Spleen (tissue), 13 donors: ENCODE measurements at places on chromosomes 5 and 9.

DNA sequence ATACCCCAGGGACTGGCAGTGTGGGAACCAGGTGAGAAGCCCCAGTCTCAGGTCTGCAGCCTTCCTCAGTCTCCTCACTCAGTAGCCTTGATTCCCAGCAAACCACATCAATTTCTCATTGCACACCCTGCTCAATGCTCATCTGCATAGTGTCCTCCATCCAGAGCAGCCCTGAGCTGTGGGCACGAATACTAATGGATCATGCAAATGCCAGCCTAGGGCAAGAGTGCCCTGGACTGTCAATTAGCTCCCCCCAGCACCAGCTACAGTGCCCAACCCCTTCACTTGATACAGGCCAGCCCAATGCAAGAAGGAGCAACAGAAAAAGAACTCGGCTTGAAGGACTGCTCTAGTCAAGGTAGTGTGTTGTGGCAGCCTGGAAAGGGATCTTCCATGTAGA lies 9.8 kb upstream of the KCNIP1 start:
- DNase-seq: no peak

GRCh38 chr9:95736370-95736769 lies 139.1 kb upstream of the ERCC6L2 start:
- DNase-seq: no peak

- DNase-seq: no peak
Observed at GRCh38 chr9:20732118-20732517, 48.1 kb downstream of the FOCAD start.

- DNase-seq: no peak
Observed at GRCh38 chr9:33794560-33794959, 801 bp upstream of the PRSS3 start.

DNA sequence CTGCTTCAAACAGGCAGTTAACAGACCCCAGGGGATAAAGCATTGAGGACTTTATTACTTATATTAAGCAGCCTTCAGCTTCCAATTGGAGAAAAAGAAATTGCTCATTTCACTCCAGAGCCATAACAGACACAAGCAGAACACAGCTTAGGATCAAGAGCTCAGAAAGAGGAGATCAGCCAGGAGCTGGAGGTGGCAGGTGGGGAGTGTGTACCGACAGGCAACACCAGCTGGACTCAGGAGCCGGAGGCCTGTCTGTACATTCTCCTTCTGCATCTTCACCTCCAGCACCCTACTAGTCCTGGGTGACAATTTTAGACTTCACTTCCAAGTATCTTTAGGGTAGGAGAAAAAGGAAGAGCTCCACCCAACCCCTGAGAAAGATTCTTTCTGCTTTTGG lies 35.8 kb downstream of the NRG2 start:
- no peak for DNase-seq

- DNase-seq: no peak
Observed at GRCh38 chr5:130693509-130693908, 471.5 kb downstream of the HINT1 start.

- no peak for DNase-seq
Observed at GRCh38 chr9:85401998-85402397, 339.8 kb downstream of the AGTPBP1 start.

DNA sequence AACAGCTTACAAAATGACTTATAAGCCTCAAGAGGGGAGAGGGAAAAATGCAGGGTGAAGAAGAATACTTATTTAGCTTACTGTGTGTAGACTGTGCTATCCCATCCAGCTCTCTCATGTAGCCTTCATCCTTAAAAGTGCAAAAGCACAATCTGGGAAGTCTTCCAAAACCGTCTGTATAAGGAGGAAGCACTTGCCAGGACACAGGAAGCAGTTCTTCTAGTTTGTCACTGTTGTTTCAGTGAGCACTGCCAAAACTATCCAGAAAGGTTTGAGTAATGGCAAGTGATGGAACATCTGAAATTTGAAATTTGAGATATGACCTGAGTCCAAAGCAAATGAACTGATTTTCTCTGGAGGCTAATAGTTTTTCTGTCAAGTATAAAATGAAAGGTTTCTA lies 140.8 kb upstream of the ISL1 start:
- DNase-seq: no peak

- DNase-seq: no peak
Observed at GRCh38 chr9:70901746-70902145, 219.7 kb downstream of the TRPM3 start.

- DNase-seq: peak; percentile 44
Observed at GRCh38 chr5:179327021-179327735, 18.1 kb downstream of the ADAMTS2 start.

- DNase-seq: no peak
Observed at GRCh38 chr5:91109634-91110033, 273.5 kb downstream of the ARRDC3 start.

DNA sequence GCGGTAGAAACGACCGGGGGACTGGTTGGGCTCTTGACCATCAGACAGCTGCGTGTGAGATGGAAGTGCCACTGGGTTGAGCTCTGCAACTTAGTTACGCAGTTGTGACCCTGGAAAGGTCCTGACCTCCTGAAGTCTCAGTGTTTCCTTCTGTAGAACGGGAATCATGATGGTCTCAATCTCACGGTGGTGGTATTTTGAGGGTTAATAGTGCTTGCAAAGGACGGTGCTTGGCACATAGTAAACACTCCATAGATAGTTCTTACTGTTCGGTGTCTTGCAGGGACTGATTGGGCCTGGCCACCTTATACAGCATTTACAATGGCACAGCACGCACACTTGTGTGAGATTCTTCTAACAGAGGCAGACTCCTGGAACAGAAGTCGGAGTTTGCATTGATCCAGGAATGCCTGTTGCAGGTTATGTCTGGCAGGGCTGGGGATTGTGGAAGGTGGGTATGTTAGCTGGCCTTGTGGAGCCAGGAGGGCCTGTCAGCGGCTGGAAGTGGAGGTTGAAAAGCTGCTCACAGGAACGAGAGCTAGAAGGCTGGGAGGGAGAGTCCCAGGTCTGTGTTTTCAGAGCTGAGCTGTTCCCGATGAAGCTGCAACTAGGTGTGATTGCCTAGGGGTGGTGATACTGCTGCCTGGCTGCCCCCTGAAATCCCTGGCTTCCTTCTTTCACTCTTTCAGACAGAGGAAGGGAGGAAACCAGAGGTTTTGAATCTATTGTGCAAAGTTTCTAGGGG lies 962 bp upstream of the TXN start:
- DNase-seq: peak; percentile 79

DNA sequence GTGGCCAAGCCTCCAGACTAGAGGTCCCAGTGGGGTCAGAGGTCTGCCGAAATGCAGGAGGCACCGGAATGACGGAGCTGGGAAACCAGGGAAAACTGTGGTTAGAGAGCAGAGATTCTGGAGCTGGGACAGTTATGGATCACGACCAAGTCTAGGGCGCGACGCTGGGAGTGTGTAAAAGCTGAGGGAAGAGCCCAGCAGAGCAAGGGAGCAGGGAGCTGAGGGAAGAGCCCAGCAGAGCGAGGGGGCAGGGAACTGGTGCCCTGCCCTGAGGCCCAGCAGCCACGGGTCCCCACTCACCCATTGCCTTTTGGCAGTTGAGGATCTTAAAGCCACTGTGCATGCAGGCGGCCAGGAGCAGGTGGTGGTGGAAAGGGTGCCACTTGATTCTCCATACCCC lies 12.5 kb downstream of the MRPL41 start:
- DNase-seq: no peak

- no peak for DNase-seq
Observed at GRCh38 chr5:174505621-174506020, 218.8 kb upstream of the MSX2 start.

DNA sequence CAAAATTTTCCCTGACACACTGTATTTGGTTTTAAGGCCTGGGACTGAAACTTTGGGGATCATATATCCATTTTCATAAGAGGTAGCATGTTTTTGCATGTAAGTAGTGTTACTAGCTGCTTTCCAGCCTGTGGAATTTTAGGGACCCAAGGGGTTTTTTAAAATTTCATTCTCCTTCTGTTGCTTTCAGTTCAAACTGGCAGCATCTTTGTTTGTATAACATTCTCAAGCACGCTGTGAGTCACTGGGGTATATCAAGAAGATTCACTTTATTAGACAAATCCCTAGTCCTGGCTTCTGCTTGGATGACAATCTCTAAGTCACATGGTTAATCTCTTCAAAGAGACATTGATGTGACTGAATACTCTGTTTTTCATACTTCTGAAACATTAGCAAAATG lies 479.0 kb downstream of the CYLC2 start:
- DNase-seq: no peak

DNA sequence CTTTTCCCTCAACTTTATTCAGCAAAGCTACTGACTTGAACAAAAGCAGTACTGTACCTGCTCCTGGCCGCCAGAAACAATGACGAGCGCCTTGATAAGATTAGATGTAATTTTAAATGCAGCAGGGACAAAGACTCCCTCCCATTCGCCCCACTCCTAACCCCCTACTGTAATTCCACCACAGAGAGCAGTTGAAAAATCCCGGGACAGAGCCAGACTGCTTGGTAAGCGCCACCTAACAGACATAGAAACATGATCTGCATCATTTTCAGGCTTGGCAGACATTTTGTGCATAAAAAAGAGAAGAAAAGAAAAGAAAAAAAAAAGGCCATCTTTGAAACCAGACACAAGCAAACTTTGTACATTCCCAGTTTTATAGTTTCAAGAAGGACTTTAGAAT lies 81.9 kb downstream of the ISL1 start:
- no peak for DNase-seq

- no peak for DNase-seq
Observed at GRCh38 chr5:147393874-147394672, 115.8 kb downstream of the DPYSL3 start.

DNA sequence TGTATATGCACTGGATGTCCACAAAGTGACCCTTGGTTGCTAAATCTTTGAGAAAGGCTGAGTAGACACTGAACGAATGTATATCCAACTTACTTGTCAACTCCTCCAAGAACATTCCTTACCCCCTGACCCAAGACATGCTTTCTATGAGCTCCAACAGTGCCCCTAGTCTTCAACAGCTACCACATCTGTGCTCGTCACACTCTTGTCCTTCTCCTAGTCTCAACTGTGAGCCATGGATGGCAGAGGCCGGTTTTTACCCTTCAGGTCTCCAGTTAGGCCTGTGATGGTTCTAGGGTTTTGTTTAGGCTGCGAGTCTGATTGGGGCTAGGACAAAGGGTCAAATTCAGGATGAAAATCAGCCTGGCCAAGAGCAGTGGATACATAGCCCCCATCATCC lies 19.0 kb upstream of the GPX3 start:
- no peak for DNase-seq

GRCh38 chr9:131605770-131606590 lies 60.7 kb downstream of the PRRT1B start:
- DNase-seq: no peak

DNA sequence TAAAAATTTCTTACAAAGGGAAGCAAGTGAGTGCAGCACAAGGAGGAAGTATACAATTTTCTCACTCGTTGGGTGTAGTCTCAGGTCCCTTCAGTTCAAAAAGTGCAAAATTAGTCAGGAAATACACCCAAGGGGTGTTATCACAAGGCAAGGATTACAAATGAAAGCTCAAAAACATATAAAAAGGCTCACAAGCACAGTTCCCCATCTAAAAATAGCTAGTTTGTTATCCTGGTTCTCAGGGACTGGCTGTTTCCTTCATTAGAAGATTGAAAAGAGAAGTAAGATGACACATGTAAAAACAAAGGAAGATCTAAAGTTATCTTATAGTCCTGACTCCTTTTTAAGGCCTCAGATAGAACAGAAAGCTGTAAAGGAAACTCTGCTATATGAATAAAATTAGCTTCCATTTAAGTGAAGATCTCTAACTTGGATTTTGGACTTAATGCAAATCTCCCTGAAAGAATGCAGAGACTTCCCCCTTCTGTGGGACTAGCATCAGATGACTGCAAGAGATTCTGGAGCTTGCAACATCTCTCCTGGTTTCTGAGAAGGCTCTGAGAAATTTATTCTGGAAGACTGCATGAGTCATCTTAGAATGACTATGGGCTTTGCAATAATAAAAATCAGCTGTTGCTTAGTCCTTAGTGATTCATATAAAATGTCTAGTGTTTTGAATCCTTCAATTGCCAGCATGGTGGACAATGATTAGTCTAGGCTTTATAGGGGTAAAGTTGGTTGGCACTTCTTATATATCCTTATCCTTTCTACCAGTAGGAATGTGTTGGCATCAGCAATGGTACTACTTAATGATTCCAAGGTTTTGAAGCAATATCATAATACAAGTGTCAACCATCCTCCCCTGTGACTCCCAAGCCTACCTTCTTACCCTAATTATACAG lies 25.4 kb downstream of the DAB2 start:
- no peak for DNase-seq

DNA sequence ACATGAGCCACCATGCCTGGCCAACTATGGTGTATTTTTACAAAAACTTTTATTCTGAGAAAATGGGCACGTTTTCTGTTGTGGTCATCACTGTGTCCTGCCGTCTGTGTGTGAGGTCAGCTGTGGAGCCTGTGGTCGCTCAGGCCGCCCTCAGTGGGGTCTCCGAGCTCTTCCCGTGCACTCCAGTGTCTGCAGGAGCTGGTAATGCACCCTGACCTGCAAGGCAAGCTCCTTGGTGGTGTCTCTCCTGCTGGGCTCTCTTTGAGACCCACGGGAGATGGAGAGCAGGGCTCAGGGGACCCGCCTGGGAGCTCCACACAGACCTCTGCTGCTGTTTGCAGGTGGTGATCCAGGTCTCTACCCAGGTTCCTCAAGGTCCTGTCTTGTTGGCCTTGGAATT lies 9.6 kb upstream of the AHRR start:
- no peak for DNase-seq

DNA sequence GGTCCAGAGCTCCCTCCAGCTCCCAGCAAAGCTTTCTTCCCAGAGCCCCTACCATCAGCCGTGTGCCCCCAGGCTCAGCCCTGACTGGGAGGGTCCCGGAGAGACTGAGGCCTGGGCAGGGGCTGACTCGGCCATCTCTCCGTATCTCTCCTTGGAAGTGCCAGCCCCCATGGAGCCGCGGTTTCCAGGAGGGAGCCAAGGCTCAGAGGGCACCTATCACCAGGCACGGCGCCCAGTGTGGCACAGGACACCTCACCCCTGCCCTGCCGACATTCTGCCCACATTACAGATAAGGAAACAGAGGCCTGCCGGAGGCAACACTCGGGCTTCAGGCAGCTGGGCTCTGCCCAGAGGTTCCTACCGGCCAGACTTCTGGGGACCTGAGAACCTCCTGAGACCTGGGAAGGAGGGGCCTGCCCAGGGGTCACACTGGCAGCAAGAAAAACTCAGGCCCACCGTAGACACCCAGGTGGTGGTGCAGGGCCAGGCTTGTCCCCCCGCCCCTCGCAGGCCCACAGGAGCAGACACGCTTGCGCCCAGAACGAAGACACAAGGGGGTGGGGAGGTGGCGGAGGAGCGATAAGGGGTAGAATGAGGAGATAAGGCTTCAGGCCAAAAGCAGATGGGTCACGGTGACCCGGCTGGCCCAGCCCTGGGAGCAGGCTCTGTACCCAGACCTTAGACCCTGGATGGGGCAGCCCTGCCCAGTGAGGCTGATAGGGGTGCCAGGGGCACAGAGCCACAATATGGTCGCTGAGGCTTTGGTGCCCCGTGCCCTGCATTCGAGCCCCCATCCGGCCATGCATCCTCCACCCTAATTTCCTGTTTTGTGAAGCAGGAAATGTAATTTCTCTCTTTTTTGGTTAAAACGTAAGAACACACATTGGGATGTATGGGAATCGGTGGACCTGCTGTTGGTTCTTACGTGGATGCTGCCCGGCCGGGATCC lies 11.8 kb downstream of the NR5A1 start:
- DNase-seq: no peak
